Uterine smooth muscle cell (primary cell): ENCODE measurements at places on chromosomes 7 and 10. TPM values are rescaled to one million over a fixed set of nuclear protein-coding genes. Genes with fewer than 3 reads are reported as not detected.

GPAM gene
- 14.5 and 17.5 TPM in 2 replicates for total RNA-seq

CUX1 gene
- 40.7 and 64.9 TPM in 2 replicates for total RNA-seq

CRYGN gene
- 0.25 TPM in 1 of 2 replicates, not detected in the other for total RNA-seq

LAMB4 gene
- total RNA-seq, result under 0.01 and 0.12 TPM in 2 replicates

SYT15 gene
- 0.12 TPM in 1 of 2 replicates, not detected in the other for total RNA-seq

HTR5A gene
- under 0.01 TPM in 1 of 2 replicates, not detected in the other for total RNA-seq

NPSR1 gene
- not detected in 2 replicates for total RNA-seq

UCN3 gene
- not detected in 2 replicates for total RNA-seq

CNNM1 gene
- 1.5 and 1.7 TPM in 2 replicates for total RNA-seq

TYSND1 gene
- total RNA-seq, result 12.1 and 13.5 TPM in 2 replicates

HSPA12A gene
- total RNA-seq, result 18.6 and 21.0 TPM in 2 replicates

PIP gene
- not detected in 2 replicates for total RNA-seq

GLI3 gene
- total RNA-seq, result 3.4 and 3.5 TPM in 2 replicates

RTKN2 gene
- total RNA-seq, result 4.6 and 6.3 TPM in 2 replicates

SPDYE2 gene
- total RNA-seq, result not detected in 2 replicates

GIMAP8 gene
- under 0.01 and 0.12 TPM in 2 replicates for total RNA-seq

CEP55 gene
- total RNA-seq, result 26.0 and 117 TPM in 2 replicates

TRUB1 gene
- total RNA-seq, result 34.6 and 36.6 TPM in 2 replicates

ZPBP gene
- not detected in 2 replicates for total RNA-seq

SVOPL gene
- not detected in 2 replicates for total RNA-seq

ZNF853 gene
- total RNA-seq, result 1.2 and 3.9 TPM in 2 replicates

TMEM229A gene
- not detected in 2 replicates for total RNA-seq

KAZALD1 gene
- 6.2 and 6.4 TPM in 2 replicates for total RNA-seq

WNT16 gene
- total RNA-seq, result under 0.01 and 0.87 TPM in 2 replicates

ITGB8 gene
- 3.7 and 3.8 TPM in 2 replicates for total RNA-seq

PDE6C gene
- not detected in 2 replicates for total RNA-seq

BPGM gene
- 29.0 and 41.3 TPM in 2 replicates for total RNA-seq

MYPN gene
- total RNA-seq, result 0.25 and 0.55 TPM in 2 replicates

TMEM196 gene
- not detected in 2 replicates for total RNA-seq

IDI2 gene
- not detected in 2 replicates for total RNA-seq

METTL27 gene
- 26.5 and 51.5 TPM in 2 replicates for total RNA-seq

MNX1 gene
- not detected in 2 replicates for total RNA-seq

MINDY4 gene
- total RNA-seq, result 6.7 and 8.9 TPM in 2 replicates

CCDC3 gene
- total RNA-seq, result 0.25 and 0.55 TPM in 2 replicates

PRSS37 gene
- not detected in 2 replicates for total RNA-seq

EXOSC1 gene
- total RNA-seq, result 34.6 and 39.4 TPM in 2 replicates

IFIT1 gene
- 12.7 and 16.4 TPM in 2 replicates for total RNA-seq

CFAP69 gene
- 4.4 and 6.2 TPM in 2 replicates for total RNA-seq

MYO1G gene
- 0.11 and 0.12 TPM in 2 replicates for total RNA-seq

EEPD1 gene
- 8.2 and 10.1 TPM in 2 replicates for total RNA-seq

HOGA1 gene
- 0.50 and 0.89 TPM in 2 replicates for total RNA-seq

SYT15B gene
- under 0.01 TPM in 1 of 2 replicates, not detected in the other for total RNA-seq

ARMC3 gene
- total RNA-seq, result not detected in 2 replicates

TCF7L2 gene
- 2.8 and 6.1 TPM in 2 replicates for total RNA-seq

IFIT1B gene
- total RNA-seq, result not detected in 2 replicates

DEPP1 gene
- 0.44 and 2.0 TPM in 2 replicates for total RNA-seq

OR6V1 gene
- total RNA-seq, result not detected in 2 replicates

WBP1L gene
- 39.2 and 51.7 TPM in 2 replicates for total RNA-seq

AKR1C4 gene
- total RNA-seq, result not detected in 2 replicates

DMBT1 gene
- total RNA-seq, result under 0.01 TPM in 2 replicates
